ENCODE measurements at places on chromosomes 13 and 19.

GRCh38 chr19:55339889-55340783 is 460 bp downstream of the KMT5C start:
- peak overlapping the region; percentile 98 for H3K27ac ChIP-seq
- H3K4me3 ChIP-seq, result peak overlapping the region; percentile 92
- peaks cover 7% of the 10 kb centered on the region for H3K27me3 ChIP-seq
- peaks cover 12% of the 10 kb centered on the region for H3K4me1 ChIP-seq

DNA sequence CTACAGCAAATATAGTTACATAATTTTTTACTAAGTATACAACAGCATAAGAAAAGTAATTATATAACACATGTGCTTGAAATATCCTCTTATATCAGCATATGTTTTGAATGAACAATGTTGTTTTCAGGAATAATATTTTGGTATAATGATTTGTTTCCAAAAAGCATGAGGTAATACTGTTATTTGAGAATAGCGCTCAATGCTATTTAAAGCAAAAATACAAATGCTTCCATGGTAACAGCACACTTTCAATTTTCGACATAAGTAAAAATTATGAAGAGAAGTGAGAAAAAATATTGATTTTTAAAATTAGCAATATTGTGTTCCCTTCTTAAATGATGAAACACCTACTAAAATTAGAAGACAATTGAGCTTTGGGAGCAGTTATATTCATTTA is 715.9 kb upstream of the ATXN8OS start:
- no peaks in the 10 kb centered on the region for H3K4me1 ChIP-seq
- no peak overlapping the region for H3K4me3 ChIP-seq
- no peak overlapping the region for H3K27ac ChIP-seq

- H3K4me1 ChIP-seq, result no peaks in the 10 kb centered on the region
- H3K36me3 ChIP-seq, result no peaks in the 10 kb centered on the region
- H3K4me3 ChIP-seq, result no peak overlapping the region
Observed at GRCh38 chr19:48296963-48297734, 27.3 kb downstream of the ZNF114 start.

DNA sequence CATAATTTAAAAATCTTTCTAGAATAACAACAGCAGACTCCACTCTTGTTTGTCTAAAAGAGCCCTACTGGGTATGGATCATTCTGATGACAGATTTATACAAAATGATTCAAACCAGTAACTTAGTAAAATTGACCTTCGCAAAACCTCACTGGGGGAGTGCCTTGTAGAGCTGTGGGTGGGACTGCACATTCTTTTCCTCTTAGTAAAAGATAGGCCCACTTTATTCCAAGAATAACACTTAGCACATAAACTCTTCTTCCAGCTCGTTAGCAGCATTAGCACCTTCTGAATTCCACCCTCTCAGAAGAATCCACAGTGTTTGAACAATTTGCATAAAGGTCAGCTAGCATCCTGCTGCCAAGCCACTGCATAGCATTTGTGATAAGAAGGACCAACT is 106.8 kb downstream of the STOML3 start:
- peaks cover 3% of the 10 kb centered on the region for H3K27me3 ChIP-seq
- H3K4me3 ChIP-seq, result no peak overlapping the region
- peaks cover 3% of the 10 kb centered on the region for H3K4me1 ChIP-seq
- no peaks in the 10 kb centered on the region for H3K36me3 ChIP-seq
- DNase-seq, result no peak

DNA sequence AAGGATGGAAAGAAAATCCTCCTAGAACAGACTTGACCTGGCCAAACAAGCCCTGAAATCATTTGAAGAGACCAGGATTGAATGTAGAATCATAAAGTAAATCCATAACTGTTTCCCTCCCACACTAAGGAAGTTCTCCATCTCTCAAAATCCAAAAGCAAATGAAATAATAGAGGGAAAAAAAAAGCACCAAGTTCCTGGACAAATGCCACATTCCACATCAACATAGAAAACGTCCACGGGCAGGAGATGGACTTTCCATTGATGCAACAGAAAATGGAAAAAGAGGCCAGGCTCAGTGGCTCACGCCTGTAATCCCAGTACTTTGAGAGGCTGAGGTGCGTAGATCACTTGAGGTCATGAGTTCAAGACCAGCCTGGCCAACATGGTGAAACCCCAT is 56.2 kb downstream of the INSR start:
- no peak for DNase-seq
- H3K27me3 ChIP-seq, result no peaks in the 10 kb centered on the region
- no peak overlapping the region for H3K27ac ChIP-seq
- H3K4me1 ChIP-seq, result no peaks in the 10 kb centered on the region

- H3K27ac ChIP-seq, result no peak overlapping the region
- no peak overlapping the region for H3K4me3 ChIP-seq
- no peaks in the 10 kb centered on the region for H3K36me3 ChIP-seq
- peaks cover 14% of the 10 kb centered on the region for H3K27me3 ChIP-seq
- H3K4me1 ChIP-seq, result peaks cover 5% of the 10 kb centered on the region
Observed at GRCh38 chr13:20714563-20715329, 11.2 kb downstream of the IL17D start.

- no peaks in the 10 kb centered on the region for H3K27me3 ChIP-seq
- no peak for DNase-seq
- peaks cover 49% of the 10 kb centered on the region for H3K36me3 ChIP-seq
- H3K27ac ChIP-seq, result no peak overlapping the region
Observed at GRCh38 chr19:41586064-41586463, 10.1 kb downstream of the CEACAM21 start.

DNA sequence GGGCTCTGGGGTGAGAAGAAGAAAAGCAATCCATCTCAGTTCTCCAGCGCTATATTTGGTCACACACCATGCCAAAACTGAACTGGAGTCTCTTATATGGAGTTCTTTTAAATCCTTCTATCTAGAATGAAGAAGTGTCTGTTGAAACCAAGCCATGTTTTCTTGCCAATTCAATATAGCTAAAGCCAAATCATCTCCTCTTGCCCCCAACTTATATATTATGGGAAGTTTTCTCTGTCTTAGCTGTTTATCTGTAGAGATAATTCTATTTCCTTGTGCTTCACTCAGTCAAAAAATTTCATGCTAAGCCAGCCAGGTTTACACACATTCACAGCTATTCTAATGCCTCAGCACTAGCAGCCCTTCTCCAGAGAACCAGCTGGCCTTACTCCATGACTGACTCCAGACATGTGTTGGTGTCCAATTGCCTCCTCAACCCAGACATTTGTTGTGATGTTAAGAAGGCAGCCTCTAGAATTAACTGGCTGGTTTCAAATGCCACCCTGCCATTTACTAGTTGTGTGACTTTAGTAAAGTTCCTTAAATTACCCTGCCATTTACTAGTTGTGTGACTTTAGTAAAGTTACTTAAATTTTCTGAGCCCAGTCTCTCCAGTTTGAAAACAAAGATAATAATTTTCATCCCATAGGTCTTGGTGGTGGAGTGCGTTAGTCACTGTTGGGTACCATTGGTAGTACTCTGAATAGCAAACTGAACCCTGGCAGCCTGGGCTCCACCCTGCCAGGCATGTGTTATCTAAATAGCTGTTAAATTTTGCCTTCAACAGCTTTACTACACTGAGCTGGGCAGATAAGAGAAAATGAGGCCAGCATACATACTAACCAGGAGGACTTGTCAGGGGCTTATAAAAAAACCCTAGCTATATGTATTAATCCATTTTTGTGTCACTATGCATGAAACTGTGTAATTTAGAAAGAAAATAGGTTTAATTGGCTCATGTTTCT is 525.1 kb downstream of the LMO7 start:
- DNase-seq, result no peak
- H3K4me3 ChIP-seq, result no peak overlapping the region
- no peaks in the 10 kb centered on the region for H3K4me1 ChIP-seq
- H3K27ac ChIP-seq, result no peak overlapping the region
- no peaks in the 10 kb centered on the region for H3K36me3 ChIP-seq

- H3K4me3 ChIP-seq, result no peak overlapping the region
- H3K36me3 ChIP-seq, result no peaks in the 10 kb centered on the region
- peaks cover 4% of the 10 kb centered on the region for H3K4me1 ChIP-seq
Observed at GRCh38 chr13:20487927-20488326, 37.7 kb downstream of the CRYL1 start.

GRCh38 chr13:99958406-99959126 is 13.0 kb downstream of the ZIC5 start:
- no peaks in the 10 kb centered on the region for H3K4me1 ChIP-seq
- H3K27ac ChIP-seq, result no peak overlapping the region
- no peak for DNase-seq
- no peaks in the 10 kb centered on the region for H3K36me3 ChIP-seq
- H3K27me3 ChIP-seq, result peaks cover 85% of the 10 kb centered on the region

GRCh38 chr19:39696387-39696786 is 7.9 kb upstream of the LGALS14 start:
- H3K27me3 ChIP-seq, result peaks cover 26% of the 10 kb centered on the region
- no peak overlapping the region for H3K4me3 ChIP-seq
- peaks cover 2% of the 10 kb centered on the region for H3K4me1 ChIP-seq
- no peaks in the 10 kb centered on the region for H3K36me3 ChIP-seq
- no peak overlapping the region for H3K27ac ChIP-seq
- no peak for DNase-seq

DNA sequence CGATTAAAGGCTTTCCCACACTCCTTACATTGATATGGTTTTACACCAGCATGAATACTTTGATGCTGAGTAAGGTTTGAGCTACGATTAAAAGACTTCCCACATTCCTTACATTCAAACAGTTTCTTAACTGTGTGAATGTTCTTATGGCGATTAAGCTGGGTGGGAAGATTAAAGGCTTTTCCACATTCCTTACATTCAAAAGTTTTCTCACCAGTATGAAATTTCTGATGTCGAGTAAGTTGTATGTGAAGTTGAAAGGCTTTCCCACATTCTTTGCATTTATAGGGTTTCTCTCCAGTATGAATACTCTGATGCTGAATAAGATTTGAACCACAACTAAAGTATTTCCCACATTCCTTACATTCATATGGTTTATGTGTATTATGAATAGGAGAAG is 20.0 kb downstream of the ZNF780B start:
- H3K27me3 ChIP-seq, result no peaks in the 10 kb centered on the region
- H3K4me3 ChIP-seq, result no peak overlapping the region
- no peak overlapping the region for H3K27ac ChIP-seq

GRCh38 chr13:97879646-97880310 is 73.7 kb upstream of the IPO5 start:
- no peak overlapping the region for H3K4me3 ChIP-seq
- DNase-seq, result no peak
- no peak overlapping the region for H3K27ac ChIP-seq
- no peaks in the 10 kb centered on the region for H3K36me3 ChIP-seq
- peaks cover 3% of the 10 kb centered on the region for H3K27me3 ChIP-seq
- H3K4me1 ChIP-seq, result no peaks in the 10 kb centered on the region

- H3K36me3 ChIP-seq, result peaks cover 35% of the 10 kb centered on the region
- peaks cover 40% of the 10 kb centered on the region for H3K4me1 ChIP-seq
- DNase-seq, result no peak
- no peak overlapping the region for H3K27ac ChIP-seq
- no peak overlapping the region for H3K4me3 ChIP-seq
- no peaks in the 10 kb centered on the region for H3K27me3 ChIP-seq
Observed at GRCh38 chr13:45468635-45469034, 3.9 kb downstream of the COG3 start.

DNA sequence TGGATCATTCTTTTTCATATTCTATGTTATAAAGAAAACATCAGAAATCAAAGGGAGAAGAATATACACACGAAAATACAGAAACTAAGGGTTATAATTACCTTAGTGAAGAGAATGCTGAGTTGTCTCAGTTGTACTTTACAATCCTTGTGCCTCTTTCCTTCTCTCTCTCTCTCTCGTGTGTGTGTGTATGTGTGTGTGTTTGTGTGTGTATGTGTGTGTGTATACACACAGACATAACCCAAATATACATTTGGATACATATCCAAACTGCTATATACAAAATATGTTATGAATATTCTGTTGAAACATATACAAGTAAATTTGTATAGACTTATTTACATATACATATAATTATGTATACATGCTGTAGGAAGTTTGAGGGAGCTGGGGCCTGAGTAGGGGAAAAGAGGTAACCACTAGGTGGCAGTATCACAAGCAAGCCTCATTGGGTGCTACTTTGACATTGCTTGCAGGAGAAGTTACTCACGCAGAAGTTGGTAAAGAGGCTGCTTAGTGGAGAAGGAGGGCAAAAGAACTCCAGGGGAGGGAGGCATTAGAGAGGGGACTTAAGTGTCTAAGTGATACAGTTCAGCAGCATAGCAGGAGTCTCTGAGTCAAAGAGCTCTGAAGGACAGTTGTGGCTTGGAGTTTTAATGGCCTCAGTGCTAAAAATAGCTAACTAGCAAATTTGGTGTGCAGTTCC is 465.1 kb upstream of the PCDH20 start:
- no peaks in the 10 kb centered on the region for H3K27me3 ChIP-seq
- H3K27ac ChIP-seq, result no peak overlapping the region
- no peaks in the 10 kb centered on the region for H3K4me1 ChIP-seq
- H3K36me3 ChIP-seq, result no peaks in the 10 kb centered on the region

GRCh38 chr13:48253849-48254248 is 20.8 kb downstream of the ITM2B start:
- no peak overlapping the region for H3K27ac ChIP-seq
- H3K4me1 ChIP-seq, result peaks cover 4% of the 10 kb centered on the region
- DNase-seq, result no peak
- H3K36me3 ChIP-seq, result peaks cover 37% of the 10 kb centered on the region
- H3K4me3 ChIP-seq, result no peak overlapping the region
- H3K27me3 ChIP-seq, result no peaks in the 10 kb centered on the region

- no peaks in the 10 kb centered on the region for H3K36me3 ChIP-seq
- no peak overlapping the region for H3K27ac ChIP-seq
- peaks cover 20% of the 10 kb centered on the region for H3K4me1 ChIP-seq
- no peak overlapping the region for H3K4me3 ChIP-seq
Observed at GRCh38 chr19:50729894-50730293, 6.7 kb downstream of the CLEC11A start.
